ENCODE measurements at places on chromosomes 12 and 14.

GRCh38 chr12:52222692-52223091 lies 10.4 kb upstream of the KRT7 start:
- no peak for DNase-seq

GRCh38 chr14:26621807-26622560 lies 24.2 kb upstream of the NOVA1 start:
- DNase-seq: no peak

GRCh38 chr12:62050785-62051184 lies 209.4 kb upstream of the USP15 start:
- no peak for DNase-seq

GRCh38 chr14:50364792-50365191 lies 31.9 kb downstream of the CDKL1 start:
- DNase-seq: no peak

- peak; percentile 17 for DNase-seq
Measured at GRCh38 chr12:48917857-48918537, 7.3 kb downstream of the FKBP11 start.

DNA sequence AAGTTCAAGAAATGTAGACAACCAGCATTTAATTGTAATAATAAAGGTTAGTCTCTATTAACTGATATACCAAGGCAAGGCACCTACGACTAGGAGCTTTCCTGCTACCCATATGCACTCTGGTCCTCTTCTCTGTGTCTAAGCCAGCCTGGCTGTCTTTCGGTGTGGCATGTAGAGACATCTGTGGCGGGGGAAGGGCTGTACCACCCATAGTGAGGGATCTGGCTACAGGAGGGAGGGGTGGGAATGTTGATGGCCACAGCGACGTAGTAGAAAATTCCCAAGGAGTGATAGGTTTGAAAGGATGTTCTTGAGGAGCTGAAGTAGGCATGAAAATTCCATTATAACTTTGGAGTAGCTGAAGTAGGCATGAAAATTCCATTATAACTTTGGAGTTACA lies 344.2 kb downstream of the ATP23 start:
- no peak for DNase-seq

DNA sequence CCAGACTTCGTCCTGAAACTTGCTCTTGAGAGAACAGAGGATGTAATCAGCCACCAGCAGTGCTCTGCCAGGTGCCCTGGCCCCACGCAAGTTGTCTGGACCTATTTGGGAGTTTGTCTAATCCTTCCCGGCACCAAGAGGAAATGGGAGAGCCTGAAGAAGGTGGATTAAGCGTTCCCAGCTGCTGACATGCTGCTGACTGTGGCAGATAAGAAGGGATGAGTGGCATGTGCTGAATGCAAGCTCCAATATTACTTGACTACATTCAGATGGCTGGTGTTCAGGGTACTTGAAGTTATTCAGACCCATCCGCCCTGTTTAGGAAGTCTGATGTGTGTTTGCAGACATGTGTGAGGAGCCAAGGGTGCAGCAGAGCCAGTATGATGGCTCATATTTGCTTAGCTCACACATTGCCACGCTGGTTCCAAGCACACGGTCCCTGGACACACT lies 440.6 kb upstream of the CCDC196 start:
- no peak for DNase-seq

- DNase-seq: no peak
Measured at GRCh38 chr14:49483268-49483667, 102.9 kb downstream of the RPS29 start.

- DNase-seq: no peak
Measured at GRCh38 chr14:96261053-96261452, 5.0 kb downstream of the BDKRB1 start.

- no peak for DNase-seq
Measured at GRCh38 chr12:129941618-129942017, 37.8 kb upstream of the TMEM132D start.

DNA sequence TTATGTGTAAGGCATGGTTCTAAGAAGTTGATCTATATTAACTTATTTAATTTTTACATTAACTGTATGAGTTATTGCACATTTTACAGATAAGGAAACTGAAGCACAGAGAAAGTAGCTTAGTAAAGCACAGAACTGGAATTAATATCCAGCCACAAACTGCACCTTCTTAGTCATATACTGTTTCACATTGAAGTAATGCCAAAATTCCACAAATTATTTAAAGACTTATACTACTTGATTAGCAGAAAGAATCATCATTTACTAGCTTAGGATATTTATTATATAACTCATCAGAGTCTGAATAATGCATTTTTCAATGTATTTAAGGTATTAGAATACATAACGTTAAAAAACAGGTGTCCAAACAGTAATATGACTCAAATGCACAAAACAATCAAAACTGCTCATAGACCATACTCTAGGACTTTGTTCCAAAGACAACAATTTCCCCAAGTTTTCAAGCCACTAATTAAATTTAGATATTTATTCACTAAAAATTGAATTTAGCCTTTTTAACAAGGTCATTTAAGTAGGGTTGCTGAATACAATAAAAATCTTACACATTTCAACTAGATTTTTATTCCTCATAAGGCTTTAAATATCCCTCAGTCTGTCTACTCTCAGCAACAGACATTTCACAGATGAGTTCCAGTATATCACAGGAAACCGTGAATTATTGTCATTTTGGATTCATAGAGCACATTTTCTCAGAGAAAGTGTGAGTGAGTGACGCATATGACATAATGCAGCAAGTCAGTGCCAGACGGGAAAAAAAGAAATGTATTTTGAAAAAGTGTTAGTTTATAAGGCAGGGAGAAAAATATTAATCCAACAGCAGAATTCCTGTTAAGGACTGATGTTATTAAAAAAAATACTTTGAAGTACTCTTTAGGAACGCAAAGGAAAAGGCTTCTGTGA lies 782.5 kb downstream of the TMTC2 start:
- DNase-seq: no peak

GRCh38 chr12:9718968-9719367 lies 13.9 kb downstream of the CLECL1 start:
- DNase-seq: no peak

GRCh38 chr12:5139751-5140150 lies 96.1 kb downstream of the KCNA5 start:
- DNase-seq: no peak

GRCh38 chr12:91630596-91631293 lies 448.1 kb upstream of the DCN start:
- DNase-seq: no peak

- no peak for DNase-seq
Measured at GRCh38 chr14:19800282-19801117, 3.1 kb upstream of the OR4N2 start.

- DNase-seq: no peak
Measured at GRCh38 chr14:34781242-34781641, 66.8 kb upstream of the CFL2 start.

DNA sequence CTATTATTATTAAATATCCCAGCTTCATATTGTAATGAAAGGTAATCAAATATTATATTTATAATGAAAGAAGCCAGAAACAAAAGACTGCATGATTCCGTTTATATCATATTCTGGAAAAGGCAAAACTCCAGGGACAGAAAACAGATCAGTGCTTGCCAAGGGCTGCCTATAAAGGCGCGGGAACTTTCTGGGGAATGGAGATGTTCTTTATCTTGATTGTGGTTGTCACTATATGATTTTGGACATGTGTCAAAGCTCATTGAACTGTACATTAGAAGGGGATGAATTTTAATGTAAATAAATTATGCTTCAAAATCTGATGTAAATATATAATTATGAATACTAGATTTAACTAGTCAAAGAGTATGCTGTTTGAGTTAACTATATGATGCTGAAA lies 115.4 kb upstream of the KRAS start:
- DNase-seq: no peak

DNA sequence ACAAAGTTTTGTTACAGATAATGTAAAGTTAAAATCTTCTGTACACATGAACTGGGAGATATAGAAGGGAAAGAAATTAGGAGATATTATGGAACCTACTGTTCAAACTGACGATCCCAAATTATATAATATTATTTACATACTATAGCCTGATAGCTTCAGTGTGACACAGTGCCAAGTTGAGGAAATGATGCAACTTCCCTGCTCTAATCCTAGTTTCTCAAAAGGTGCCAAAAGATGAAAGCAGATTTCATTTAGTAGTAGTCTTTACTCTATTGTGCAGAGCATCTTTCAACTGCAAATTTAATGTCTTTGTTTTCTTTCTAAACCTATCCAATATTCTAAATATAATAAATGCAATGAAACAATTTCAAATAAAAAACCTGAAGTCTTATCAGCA lies 46.9 kb downstream of the COCH start:
- no peak for DNase-seq

DNA sequence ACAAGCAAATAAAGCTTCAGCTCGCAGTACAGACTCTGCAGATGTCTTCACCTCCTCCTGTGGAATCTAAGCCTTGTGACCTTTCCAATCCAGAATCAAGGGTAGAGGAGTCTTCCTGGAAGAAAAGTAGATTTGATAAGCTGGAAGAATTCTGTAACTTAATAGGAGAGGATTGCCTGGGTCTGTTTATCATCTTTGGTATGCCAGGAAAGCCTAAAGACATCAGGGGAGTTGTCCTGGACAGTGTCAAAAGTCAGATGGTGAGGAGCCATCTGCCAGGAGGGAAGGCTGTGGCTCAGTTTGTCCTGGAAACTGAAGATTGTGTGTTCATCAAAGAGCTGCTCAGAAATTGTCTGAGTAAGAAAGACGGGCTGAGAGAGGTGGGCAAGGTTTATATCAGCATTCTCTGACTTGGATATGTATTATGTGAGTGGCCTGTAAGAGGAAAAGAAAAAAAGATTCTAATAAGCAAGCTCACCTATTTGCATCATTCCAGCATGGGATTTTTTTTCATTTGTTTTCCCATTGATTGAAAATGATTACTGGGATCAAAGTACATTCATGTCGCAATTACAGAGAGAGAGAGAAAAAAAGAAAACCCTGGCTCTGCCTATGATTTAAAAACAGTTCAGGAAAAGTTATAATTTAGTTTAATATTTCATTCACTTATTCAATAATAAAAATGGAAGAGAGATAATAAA lies 767 bp downstream of the REP15 start:
- DNase-seq: no peak

DNA sequence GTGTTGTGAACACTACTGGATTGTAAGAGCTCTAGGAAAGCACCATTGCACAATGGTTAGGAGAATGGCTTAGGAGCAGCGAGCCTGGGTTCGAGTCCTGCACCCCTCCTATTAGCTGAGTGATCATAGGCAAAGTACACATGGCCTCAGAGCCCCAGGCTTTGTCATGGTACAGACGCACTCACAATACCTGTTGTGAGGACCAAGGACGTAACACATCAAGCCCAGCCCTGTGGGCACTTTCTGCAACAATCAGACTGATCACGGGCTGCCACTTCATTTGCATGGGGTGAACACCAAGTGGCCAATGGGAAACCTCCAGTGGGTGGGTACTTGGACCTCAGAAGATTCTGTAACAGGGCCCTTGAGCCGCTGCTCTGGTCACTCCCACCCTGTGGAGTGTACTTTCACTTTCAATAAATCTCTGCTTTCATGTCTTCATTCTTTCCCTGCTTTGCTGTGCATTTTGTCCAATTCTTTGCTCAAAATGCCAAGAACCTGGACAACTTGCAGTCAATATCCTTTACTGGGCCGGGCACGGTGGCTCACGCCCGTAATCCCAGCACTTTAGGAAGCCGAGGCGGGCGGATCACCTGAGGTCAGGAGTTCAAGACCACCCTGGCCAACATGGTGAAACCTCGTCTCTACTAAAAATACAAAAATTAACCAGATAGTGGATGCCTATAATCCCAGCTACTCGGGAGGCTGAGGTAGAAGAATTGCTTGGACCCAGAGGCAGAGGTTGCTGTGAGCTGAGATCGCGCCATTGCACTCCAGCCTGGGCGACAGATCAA lies 28.2 kb downstream of the GLRX5 start:
- no peak for DNase-seq

- no peak for DNase-seq
Measured at GRCh38 chr12:89893972-89894706, 185.5 kb upstream of the ATP2B1 start.

- no peak for DNase-seq
Measured at GRCh38 chr14:37251775-37252174, 54.0 kb downstream of the MIPOL1 start.

GRCh38 chr12:58720421-58720820 lies 199.9 kb downstream of the LRIG3 start:
- no peak for DNase-seq

GRCh38 chr12:123036466-123037285 lies 56.2 kb downstream of the ARL6IP4 start:
- no peak for DNase-seq

DNA sequence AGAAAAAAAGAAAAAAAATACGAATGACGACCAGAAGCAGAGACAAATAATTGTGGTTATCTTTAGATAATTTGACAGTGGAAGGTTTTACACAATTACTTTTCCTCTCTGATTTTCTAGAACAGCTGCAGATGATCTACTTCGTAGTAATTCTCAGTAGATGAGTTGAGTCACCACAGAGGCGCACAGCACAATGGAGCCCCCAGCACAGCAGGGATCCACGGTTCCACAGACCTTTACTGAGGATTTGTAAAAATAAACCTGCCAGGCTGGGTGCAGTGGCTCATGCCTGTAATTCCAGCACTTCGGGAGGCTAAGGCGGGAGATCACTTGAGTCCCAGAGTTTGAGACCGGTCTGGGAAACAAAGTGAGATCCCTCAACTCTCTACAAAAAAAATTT lies 29.3 kb downstream of the AMN start:
- DNase-seq: no peak

DNA sequence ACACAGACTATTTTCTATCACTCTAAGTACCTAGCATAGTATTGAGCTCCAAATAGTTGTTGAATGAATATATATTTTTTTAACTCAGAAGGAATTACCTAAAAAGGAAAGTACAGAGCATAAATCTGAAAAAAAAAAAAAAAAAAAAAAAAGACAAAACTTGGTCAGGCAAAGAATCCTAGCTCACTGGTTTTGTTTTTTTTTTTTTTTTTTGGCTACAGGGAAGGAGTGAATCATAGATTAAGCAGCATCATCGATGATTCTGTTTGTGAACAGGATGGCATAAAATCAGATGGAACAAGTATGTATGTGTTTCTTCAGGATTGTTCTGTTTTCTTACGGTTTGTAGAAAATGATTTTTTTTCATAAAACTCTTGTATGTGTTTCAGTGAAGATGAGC lies 66.1 kb upstream of the BCAT1 start:
- DNase-seq: no peak

- no peak for DNase-seq
Measured at GRCh38 chr12:23950775-23951451, 1.4 kb upstream of the SOX5 start.

DNA sequence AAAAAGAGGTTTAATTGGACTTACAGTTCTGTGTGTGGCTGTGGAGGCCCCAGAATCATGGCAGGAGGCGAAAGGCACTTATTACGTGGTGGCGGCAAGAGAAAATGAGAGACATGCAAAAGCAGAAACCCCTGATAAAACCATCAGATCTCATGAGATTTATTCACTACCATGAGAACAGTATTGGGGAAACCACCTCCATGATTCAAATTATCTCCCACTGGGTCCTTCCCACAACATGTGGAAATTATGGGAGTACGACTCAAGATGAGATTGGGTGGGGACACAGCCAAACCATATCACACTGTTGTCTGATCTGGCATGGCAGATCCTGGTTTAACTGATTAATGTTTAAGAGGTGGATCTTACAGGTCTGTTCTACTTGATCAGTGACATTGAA lies 5.6 kb downstream of the DDX47 start:
- DNase-seq: no peak

- DNase-seq: no peak
Measured at GRCh38 chr14:38207377-38207735, 348 bp upstream of the SSTR1 start.

All from activated T-helper 9 cell treated with anti-CD3 and anti-CD28 coated beads, Interleukin-2, amount 50 U/mL, for 16 hours (primary cell).